NK-92 treated with Interleukin-12 subunit alpha and Interleukin-12 subunit beta, amount 100 ng/mL, for 24 hours (cell line): ENCODE measurements at places on chromosomes 7 and 10.

DNA sequence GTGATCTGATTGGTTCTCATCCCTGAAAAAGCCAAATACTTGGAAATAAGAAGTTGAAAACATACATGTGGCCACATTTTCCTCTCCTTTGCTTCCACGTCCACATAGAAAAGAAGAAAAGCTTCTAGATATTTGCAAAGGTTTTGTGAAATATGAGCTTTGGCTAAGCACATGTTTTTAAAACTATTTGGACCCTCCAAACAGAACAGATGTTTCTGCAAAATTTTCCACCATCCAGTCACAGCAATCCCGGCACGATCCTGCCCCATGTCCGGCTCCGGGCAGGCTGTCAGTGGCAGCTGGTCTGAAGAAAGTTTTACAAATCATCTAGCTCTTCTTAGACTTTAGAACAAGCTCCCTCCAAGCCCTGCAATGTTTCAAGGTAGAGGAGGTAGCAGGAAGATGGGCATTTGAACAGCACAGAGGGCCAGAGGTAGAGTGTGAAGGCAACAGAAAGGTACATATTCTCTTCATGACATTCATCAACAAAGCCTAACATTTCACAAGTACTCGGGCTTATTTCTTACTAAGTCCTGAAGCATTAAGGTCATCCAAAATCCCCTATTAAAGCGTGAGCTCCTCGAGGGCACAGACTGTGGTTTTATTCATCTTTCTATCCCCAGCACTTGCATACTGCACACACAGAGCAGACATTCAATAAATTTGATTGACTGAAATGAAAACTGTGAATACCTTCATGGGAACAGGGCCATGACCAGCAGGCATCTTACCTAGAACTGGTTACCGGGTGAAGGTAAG lies 110.1 kb downstream of the JAZF1 start:
- DNase-seq, result no peak

DNA sequence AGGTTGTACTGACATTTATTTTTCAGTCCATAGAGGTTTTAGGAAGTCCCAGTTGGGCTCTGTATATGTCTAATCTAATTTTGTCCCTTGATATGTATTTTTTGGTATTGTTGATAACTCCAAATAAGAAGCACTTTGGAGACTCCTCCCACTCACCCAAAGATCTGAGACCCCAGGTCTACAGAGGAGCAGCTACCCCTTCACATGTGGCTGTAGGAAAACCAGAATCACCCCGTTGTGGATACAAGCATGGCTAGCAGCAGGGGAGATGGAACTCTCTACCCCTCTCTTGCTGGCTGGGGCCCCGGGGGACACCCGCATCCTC lies 9.4 kb downstream of the HHEX start:
- no peak for DNase-seq

GRCh38 chr10:4337563-4337962 lies 488.4 kb upstream of the AKR1E2 start:
- DNase-seq, result no peak

DNA sequence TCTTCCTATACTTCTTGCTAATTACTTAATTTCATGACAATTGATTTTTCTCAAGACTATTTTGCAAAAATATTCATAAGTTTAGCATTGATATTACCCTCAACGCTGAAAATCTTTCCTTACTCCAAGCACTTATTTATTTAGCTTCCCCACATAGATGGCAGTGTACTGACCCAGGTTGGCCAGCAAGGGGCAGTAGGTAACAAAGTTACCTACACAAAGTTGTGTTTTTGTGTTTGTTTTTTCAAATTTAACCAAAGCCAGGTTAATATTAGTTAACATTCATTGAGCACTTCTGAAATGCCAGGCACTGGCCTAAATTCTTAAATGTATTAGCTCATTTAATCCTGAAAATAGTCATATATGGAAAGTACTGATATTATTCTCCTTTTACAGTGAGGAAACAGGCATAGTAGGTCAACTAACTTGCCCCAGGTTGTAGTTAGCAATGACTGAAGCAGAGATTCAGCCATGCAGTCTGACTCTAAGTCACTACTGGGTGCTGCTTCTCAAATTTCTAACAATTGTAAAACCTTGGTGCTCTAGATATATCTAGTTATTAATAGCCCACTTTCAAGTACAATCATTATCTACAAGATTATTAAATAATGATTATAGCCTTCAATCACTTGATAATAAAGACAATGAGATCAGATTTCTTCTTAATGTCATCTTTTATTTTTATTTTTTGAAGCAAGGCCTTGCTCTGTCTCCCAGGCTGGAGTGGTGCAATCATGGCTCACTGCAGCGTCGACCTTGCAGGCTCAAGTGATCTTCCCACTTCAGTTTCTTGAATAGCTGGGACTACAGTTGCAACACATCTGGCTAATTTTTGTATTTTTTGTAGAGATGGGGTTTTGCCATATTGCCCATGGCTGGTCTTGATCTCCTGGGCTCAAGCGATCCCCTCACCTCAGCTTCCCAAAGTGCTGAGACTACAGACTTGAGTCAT lies 5.8 kb upstream of the GGCT start:
- no peak for DNase-seq

GRCh38 chr7:2924866-2925840 lies 81.0 kb upstream of the GNA12 start:
- no peak for DNase-seq

DNA sequence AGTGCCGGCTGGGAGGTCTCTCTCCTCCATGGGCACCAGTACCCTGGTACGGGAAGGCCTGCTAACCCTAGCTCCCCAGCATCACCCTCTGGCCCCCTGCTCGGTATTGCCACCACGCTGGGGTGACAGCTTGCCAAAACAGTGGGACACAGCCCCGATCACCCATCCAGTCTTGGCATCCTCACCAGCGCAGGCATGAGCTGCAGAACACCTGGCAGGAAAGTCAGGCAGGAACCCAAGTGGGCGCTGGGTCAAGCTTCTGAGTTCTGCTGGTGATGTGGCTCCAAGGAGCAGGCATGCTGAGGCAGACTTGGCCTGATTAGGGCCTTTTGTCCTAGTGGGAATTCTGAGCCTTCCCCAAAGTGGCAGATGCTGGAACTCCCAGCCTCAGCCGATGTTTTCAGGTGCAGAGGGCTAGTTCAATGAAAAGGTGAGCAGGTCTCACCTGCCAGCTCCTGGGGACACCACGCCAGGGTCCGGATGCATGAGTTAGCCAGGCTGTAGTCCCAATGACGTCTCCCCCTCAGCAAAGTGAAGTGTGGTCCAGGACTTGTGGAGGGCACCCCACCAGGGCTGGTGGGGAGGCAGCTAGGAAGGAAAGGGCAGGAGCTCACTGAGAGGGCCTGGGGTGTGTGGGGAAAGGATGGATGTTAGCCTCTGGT lies 8.5 kb upstream of the ZNF22 start:
- DNase-seq, result no peak

DNA sequence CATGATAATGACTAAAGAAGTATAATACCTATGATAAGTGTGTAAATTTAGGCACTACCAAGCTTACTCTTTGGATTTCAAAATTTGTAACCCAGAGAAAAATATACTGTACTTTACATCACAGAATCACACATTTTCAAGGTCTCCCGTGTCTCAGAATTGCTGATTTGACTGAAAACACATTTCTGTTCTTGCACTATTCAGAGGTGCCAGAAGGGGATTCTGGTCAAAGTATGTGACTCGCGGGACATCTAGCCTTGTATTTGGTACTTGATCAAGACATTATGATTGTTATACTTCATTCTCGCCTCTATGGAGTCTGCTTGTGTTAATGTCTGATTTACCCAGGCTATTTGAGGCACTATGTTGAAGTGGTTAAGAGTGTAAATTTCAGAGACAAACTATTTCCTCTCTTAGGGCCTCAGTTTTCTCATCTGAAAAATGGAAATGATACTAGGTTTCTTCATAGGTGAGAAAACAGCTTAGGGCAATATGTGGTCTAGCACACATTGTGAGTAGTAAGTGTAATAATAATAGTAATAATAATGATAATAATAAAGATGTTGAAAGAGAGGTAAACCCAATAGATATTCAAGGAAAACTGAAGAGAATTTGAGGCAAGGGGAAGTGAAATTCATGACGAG lies 320.4 kb downstream of the RNLS start:
- DNase-seq, result no peak

DNA sequence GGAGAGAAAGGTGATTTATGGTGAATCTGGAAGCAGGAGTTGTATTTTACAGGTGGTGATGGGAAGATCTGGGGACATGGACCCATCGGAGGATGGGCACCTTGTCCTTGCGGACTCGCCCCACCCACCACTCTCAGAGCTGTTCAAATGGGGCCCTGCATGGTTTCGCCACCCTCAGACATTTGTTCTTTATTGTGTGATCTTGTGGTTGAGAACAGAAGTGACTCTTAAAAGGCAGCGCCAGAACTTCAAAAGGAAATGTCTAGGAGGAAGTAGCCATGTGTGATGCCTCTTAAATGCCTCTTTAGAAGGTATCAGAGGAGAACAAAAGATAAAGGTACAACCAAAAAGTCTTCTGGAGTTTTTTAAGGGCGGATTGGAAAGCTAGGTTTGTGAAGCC lies 205.7 kb downstream of the KIAA1217 start:
- DNase-seq, result no peak

DNA sequence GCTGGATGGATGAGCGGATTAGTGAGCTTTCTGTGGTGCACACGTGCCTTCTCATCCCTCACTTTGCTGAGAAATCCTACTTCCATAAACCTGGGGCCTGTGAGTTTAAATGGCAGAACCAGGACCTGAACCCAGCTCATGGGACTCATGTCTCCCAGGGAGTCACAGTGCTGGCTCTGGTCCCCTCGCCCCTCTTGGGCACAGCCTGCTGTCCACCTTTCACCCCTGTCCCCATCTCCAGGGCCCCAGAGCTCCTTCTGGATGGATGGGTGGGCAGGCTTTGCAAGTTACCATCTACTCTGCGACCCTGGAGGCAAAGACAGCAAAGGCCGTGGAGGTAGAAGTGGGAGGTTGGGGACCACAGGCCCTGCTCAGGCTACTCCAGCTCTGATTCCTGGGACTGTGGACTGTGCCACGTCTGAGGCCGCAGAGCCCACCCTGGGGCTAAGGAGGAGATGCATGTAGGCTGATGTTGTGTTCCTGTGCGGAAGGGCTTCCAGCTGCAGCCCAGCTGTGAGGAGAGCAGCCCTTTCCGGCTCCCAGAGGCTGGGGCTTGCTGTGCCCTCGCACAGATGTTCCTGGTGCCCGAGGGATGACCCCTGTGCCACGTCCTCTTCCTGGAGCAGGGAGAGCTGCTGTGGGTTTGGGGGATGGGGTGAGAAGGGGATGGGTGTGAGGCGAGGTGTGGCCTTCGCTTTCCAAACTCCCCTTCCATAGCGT lies 40.3 kb downstream of the PRF1 start:
- no peak for DNase-seq

DNA sequence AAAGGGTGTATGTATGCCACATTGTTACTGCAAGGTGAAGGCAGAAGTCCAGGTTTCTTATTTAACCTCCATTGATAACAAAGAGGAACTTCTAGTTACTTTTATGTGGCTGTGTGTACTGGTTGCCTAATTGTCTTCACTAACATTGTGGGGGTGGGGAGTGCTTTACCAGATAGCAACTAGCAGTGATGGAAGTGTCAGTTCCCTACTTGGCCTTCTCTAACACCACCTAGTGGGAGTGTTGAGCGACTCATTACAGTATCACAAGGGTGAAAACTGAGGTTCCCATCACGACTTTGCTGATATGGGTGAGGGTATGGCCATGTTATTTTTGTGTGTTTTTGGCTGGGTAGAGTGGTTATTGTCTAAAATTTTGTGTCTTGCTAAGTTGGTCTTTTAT lies 274.4 kb downstream of the THSD7A start:
- DNase-seq, result no peak

GRCh38 chr10:91347529-91347928 lies 62.6 kb upstream of the HECTD2 start:
- no peak for DNase-seq

- DNase-seq, result no peak
These were observed 486 bp downstream of the CACNA2D1 start for GRCh38 chr7:82443036-82443546.

- DNase-seq, result no peak
These were observed 245.4 kb downstream of the AUTS2 start for GRCh38 chr7:69843653-69844052.

- DNase-seq, result no peak
These were observed 682 bp downstream of the TBXAS1 start for GRCh38 chr7:139829775-139830117.

- DNase-seq, result no peak
These were observed 80.1 kb upstream of the PRSS1 start for GRCh38 chr7:142669074-142669654.

DNA sequence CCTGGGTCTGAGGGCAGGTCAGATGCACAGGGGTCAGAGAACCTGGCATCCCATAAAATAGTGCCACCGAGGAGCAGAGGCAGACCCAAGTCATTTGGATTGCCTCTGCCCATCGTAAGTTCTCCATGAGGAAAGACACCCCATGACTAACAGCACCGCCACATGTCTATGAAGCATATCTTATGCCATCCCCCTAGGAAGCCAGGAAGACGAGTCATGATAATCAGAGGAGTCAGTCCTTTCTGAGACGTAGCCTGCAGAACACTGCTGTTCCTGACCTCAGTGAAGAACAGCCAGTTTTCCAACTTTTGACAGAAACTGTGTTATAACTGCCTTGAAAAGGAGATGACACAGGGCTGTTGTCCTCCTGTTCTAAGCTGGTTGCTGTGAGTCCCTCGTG lies 51.2 kb downstream of the INSYN2A start:
- DNase-seq, result no peak

DNA sequence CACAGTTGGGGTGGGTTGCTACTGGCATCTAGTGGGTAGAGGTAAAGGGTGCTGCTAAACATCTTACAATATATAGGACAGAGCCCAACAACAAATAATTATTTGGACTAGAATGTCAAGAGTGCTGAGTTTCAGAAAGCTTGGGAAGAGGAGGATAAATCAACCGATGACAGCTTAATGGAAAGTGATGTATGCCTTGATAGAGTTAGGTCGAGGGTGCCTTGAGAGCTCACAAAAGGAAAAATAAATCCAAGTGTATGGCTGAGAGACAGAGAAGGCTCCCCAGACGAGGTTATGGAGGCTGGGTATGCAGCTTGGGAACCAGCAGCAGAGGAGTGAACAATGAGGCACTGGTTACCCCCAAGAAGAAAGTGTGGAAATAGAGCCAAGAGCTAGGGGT lies 211.1 kb downstream of the HDAC9 start:
- DNase-seq, result no peak

DNA sequence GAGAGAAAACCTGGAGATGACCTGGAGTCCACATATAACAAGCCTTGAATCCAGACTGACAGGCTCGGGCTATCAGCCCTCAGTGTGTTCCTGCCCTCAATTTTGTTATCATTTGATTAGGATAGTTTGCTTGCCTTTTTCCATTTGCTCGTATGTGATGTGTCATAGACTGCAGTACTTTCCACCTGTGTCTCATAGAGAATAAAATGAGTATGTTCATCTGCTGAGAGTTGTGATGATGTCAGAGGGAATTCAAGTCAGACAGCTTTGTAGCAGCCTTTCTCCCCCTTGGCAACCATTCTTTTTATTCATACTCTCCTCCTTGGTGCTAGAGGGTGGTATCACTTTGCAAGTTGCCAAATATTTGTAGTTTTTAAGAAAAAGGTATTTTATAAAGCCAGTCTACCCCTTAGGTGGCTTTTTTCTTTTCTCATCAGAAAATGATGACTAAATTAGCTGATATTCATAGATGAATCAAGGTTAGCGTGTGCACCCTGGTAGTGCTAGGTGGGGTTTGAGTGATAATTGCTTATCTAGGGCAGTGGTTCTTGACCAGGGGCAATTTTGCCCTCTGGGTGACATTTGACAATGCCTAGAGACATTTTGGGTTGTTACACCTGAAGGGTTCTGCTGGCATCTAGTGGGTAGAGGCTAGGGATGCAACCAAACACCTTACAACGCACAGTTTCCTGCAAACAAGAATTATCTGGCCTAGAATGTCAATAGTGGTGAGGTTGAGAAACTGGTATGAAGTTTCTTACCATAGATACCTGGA lies 5.4 kb downstream of the SGPL1 start:
- no peak for DNase-seq

- no peak for DNase-seq
These were observed 98.5 kb upstream of the INSIG1 start for GRCh38 chr7:155198901-155199845.
